ENCODE measurements at places on chromosomes 2 and 18.

GRCh38 chr2:231996797-231997540 is 35.5 kb downstream of the DIS3L2 start:
- DNase-seq: no peak

DNA sequence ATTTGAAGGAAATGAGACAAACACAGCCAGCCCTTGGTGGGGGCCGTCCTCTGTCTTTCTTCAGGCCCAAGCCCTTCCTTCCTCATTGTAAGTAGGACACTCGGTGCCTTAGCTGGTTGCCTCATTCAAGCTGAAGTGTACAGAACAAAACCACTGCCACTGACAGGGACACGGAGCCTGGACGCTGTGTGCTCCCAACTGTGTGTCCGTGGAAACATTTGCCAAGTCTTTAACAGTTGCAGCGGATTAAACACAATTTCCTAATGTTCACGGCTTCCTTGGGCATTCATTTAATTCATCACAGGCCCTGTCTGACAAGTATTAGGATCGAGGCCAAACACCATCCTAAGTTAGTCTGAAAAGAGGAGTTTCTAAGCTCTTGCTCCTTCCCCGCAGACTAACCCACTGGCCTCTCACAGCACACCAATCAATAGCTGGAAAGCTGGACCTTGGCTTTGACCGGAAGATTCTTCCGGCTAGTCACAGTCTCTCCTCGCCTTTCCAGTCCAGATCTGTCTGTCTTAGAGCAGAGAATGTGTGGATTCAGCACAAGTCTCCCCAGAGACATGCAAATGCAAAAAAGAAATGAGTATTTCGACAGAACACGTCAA is 68.7 kb upstream of the ACSL3 start:
- DNase-seq: peak; percentile 77

GRCh38 chr2:132871831-132872230 is 201.8 kb upstream of the LYPD1 start:
- no peak for DNase-seq

DNA sequence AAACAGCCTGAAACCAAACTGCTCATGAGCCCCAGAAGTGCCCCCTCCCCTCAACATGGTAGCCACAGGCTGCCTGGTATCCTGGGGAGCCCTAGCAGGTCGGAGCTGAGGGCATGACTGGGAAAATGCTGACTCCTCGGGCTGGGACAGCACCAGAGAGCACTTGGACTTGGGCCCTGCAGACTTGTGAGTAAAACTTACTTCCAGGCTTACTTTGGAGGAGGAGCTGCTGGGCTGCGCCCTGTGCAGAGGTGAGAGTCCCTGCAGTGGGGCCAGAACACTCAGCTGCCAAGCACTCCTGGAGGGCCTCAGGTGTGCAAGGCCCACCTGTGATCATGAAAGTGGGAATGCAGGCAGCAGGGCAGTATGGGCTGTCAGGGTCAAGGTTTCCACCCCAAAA is 119.4 kb downstream of the SEPTIN10 start:
- no peak for DNase-seq

GRCh38 chr2:39650468-39650867 is 15.2 kb upstream of the TMEM178A start:
- no peak for DNase-seq

GRCh38 chr2:54083021-54083420 is 32.4 kb upstream of the ACYP2 start:
- DNase-seq: peak; percentile 76

- DNase-seq: no peak
These were observed 25.7 kb downstream of the PLA2R1 start for GRCh38 chr2:160036736-160037135.

- peak; percentile 25 for DNase-seq
These were observed 103.3 kb upstream of the NCK2 start for GRCh38 chr2:105641389-105641811.

GRCh38 chr2:21800356-21800755 is 676.6 kb downstream of the TDRD15 start:
- no peak for DNase-seq

- no peak for DNase-seq
These were observed 1.9 kb downstream of the SLC11A1 start for GRCh38 chr2:218383892-218384519.

GRCh38 chr2:85661139-85661858 is 6.7 kb downstream of the SFTPB start:
- DNase-seq: no peak

- peak; percentile 14 for DNase-seq
These were observed 377.7 kb downstream of the TDRD15 start for GRCh38 chr2:21501376-21502027.

DNA sequence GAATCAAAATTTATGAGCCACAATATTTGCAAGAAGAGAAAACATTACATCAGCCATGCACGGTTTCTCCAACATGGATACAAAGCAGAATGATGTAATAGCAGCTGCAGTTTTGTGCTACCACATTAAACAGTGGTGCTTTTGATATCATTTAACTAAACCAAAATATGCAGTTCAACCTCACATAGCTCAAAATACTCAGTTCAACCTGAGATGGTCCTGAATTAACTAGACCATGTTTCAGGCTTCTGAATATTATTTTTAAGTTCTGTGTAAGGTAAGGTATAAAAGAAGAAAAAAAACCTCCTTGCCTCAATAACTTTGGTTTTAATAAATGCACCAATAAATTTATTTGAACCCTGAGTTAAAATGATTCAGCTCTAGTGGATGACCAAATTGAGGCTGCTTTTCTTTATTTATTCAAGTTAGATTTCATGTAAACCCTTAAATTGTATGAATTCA is 18.8 kb upstream of the TSPYL6 start:
- no peak for DNase-seq

DNA sequence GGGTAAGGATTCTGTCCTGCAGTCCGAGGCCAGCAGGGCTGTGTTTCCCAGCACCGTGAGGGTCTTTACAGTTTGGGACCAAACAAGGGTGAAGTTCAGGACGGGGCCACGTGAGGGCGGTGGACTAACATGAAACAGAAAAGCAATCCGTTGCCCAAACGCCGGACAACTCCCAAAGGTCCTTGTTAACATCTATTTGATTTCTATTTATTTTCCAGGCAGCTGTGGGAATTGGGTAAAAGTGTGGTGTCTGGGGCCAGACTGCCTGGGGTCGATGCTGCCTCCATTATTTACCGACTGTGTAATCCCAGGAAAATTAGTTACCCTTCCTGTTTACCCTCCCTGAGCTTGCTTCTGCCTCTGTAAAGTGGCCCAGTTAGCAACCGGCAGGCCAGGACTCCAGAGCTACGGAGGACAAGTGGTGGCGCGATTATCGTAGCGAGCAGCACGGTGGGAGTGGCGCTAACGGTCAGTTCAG is 66.3 kb upstream of the TCF7L1 start:
- peak; percentile 94 for DNase-seq

DNA sequence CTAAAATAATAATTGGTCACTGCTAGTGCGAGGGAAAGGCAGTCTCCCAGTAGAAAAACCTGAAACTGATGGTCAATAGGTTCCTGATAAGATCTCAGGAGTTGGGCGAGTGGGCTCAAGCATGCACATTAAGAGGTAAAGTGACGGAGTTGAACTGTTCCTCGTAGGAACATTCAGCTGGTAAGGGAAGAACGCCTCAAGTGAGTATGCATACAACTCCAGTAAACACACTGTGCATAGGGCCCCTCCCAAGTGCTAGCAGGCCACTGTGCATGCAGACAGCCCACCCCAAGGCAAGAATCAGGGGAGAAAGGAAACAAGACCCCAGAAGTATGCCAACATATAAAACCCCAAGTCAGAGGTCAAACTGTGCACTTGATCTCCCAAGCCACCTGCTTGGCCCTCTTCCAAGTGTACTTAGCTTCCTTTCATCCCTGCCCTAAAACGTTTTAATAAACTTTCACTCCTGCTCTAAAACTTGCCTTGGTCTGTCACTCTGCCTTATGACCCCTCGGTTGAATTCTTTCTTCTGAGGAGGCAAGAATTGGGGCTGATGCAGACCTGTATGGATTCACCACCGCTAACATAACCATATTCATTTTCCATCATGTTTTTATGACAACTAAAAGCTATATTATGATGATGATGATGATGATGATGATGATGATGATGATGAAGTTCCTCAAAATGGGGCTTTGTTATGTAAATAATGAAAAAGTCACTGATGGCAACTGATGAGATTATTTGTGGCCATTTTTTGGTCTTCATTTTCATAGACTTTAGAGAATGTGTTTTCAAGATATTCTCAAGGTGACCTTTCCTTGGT is 118.0 kb upstream of the RAB27B start:
- DNase-seq: no peak

- no peak for DNase-seq
These were observed 32.4 kb downstream of the NPC1 start for GRCh38 chr18:23553887-23554286.

DNA sequence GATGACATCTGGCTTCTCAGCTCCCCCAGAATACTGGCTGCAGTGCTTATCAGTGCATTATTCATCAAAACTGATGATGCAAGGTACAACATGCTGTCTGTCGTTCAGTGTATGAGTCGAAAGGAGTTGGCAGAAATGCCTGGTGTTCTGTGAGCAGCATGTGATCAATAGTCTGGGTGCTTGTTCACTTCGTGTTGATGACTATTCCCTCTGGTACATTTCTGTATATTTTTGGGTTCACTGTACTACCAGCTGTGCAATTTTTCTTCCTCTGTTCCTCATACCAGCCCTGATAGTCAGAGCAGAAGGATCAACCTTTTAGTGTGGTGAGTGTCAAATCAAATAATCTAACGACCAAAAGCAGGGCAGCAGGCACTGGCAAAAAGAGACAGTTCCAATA is 59.0 kb upstream of the KLHL14 start:
- DNase-seq: no peak

DNA sequence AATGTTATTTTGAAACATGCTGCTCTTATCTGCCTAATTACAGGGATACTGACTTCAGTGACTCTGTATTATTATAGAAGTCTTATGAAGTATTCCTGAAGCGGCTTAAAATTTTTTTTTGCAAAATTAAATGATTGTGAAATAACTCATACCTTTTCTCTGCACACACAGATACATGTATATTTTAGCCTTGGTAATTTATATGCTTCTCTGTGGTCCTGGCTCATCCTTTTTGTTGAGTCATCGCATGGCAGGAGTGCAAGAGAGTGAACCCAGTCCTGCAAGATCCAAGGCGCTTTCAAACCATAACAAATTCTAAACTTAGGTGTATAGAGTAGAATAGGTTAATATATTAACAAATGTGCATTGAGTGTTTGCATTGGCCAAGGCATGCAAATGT is 8.6 kb downstream of the CCNT2 start:
- DNase-seq: no peak

DNA sequence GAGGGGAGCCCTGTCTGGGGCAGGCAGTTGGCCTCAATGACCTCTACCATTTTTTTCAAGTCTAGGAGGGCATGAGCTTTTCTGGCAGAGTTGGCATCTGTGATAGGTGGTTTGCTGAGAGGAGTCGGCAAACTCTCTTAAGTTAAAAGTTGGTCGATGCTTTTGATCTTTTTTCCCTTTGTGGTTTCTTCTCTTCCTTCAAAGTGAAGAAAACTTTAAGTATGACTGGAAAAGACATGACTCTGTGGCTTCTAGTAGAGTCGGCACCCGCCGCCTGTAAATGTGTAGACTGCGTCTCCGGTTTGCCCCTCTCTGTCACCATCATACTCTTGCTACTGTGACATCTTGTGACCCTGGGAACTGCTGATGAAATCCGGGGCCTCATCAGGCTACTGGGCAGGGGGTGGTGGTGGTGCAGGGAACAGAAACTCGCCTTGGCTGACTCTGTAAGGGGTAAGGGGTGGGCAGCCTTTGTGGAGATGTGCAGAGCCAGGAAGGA is 21.1 kb downstream of the INPP5D start:
- DNase-seq: no peak

DNA sequence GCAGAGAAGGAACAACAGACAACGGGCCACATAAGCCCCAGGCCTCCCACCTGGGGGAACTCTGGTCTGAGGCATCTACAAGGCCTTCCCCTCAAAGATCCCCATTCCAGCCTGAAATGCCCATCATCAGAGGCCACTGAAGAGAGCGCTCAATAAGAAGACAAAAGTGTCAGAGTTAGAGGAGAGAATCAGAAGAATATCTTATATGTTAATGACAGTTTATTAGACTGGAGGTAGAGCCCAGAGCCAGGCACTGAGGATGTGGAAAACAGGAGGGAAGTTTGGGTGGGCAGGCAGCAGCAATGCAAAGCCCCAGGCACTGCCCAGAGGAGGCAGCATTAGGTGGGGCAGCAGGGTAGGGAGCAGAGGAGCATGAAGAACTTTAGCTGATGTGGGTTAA is 2.9 kb upstream of the CTIF start:
- DNase-seq: no peak

DNA sequence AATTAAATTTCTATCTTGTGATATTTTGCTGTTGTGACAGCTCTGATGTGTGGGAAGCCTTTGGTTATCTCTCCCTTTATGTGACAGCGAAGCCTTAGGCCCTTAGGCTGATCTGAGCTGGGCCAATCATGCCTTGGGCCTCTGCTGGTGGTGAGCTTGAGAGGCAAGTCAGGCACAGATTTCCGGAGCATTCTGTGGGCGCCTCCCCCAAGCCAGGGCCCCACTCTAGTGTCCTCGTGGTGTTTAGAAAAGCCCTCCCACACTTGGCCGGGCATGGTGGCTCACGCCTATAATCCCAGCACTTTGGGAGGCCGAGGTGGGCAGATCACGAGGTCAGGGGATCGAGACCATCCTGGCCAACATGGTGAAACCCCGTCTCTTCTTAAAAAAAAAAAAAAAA is 239.8 kb downstream of the SH3RF3 start:
- DNase-seq: no peak

DNA sequence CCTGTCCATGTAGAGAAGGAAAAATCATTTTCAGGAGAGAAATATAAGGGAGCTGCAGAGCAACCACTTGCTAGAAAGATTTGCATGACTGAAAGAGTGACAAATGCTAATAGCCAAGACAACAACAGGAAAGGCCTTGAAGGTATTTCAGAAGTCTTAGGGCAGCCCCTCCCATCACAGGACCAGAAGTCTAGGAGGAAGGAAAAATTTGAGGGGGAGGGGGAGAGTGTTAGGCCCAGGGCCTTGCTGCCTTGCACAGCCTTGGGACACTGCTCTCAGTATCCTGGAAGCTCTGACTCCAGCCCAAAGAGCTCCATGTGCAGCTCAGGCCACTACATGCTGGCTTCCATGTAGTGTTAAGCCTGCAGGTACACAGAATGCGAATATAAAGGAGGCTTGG is 266.9 kb downstream of the GLI2 start:
- DNase-seq: no peak

DNA sequence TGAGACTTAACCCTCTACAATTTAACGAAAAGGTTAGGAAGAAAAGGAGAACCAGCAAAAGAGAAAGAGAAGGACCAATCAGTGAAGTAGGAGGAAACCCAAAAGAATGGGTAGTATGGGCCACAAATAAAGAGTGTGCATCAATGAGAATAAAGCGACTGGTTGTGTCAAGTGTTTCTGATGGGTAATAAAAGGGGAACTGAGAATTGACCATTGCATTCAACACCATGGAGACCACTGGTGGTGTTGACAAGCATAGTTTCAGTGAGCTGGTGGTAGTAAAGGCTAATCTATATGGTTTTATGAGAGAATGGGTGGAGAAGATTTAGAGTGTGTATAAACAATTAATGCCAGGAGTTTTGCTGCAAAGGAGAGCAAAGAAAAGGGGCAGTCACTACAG is 75.4 kb downstream of the CSRNP3 start:
- DNase-seq: no peak
